SW480 (cell line): ENCODE measurements at places on chromosomes 11 and 22.

DNA sequence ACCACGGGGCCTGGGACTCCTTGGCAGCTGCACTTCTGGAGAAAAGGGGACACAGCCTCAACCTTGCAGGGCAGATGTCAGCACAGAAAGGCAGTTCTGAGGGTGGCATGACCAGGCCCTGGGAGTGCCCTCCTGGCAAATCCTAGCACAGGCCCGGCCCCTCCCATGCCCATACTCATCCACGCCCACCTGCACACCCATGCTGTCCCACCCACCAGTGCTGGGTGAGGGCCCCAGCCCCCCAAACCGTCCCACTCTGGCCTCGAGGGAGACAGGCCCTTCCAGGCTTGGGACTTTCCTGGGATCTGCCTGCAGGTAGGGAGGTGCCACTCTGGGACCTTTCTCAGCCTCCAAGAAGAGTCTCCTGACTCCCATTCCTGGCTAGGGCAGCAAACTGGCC is 10.1 kb downstream of the DUSP8 start:
- no peak for DNase-seq

- no peak for DNase-seq
These were observed 3.0 kb downstream of the SHANK3 start for GRCh38 chr22:50675553-50676179.

- peak; percentile 22 for DNase-seq
These were observed 1.1 kb downstream of the PANX1 start for GRCh38 chr11:94129512-94130297.

- DNase-seq, result no peak
These were observed 531 bp downstream of the GRIK4 start for GRCh38 chr11:120511820-120512738.

DNA sequence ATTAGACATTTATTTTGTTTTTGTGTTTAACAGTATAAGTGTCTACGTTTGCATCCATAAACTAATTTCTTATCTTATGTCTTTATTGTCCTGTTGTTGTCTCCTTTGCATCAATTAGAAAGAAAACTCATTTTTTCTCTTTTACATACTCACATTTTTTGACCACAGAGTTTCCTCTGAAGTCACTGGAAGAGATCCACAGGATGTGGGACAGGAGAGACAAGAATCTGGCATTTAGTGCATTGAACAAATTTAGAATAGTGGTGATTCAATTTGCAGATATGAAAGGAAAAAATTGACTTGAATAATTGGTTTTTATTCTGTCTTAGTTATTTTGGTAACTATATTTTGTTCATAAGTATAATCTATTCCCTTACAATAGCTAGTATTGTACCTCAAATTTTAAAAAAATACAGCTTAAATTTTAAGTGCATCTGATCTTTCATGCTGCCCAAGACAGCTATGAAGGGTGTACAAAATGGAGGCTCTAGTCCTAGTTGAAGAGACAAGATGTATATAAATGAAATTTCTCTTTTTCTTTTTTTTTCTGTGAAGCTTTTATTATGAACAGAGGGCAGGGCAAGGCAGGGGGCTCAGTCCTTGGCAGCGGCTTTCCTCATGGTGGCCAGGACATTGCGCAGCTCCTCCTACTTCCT is 24.4 kb downstream of the HORMAD2 start:
- no peak for DNase-seq

- DNase-seq, result no peak
These were observed 3.8 kb downstream of the SELENOO start for GRCh38 chr22:50204571-50204970.

DNA sequence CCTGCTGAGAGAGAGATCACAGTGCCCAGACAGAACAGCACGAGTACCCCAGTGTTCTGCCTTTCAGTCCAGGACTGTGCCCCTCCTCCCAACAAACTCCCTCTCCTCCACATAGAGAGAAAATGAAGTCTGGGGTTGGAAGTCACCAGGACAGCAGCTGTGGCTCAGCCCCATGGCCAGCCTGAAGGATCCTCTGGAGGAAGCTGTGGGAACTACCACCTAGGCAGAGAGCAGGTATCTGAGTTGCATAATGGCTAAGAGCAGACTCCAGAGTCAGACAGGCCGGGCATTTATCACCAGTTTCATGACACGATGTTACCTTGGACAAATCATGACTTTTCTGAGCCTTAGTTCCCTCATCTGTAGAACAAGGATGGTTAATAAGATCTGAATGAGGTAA is 61.2 kb upstream of the RRAS2 start:
- no peak for DNase-seq

DNA sequence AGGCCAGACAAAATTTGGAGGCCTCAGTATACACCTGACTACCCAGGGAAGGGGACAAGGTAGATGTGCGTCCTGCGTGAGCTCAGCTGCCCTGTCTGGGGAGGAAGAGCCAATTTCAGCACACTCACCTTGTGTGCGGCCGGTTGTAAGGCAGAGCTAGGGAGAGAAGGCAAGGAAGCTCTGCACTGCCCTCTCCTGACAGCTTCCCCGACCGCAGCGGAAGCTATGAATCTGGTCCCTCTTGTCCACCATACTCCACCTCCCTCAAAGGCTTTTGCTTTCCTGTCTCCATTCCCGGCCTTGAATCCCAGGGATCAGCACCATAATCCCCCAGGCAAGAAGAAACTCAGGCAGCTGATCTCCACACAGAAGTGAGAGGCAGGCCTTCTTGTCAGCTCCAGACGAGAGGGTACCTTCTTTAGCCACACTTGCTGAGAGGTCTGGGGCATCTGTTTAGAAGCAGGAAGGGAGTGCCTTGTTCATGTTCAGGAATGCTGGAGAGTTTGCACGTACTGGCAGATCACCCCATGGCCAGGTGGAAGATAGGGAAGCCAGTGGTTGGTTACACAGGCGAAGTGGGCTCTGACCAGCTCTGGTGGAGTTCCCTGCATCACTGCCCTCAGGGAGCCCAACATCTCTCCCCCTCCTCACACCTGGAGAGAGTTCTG is 62.5 kb downstream of the FEZ1 start:
- peak; percentile 66 for DNase-seq
